Stimulated activated CD8-positive, alpha-beta memory T cell treated with anti-CD3 and anti-CD28 coated beads, Interleukin-7, amount 100 ng/mL, for 1 hour (primary cell): ENCODE measurements at places on chromosomes 2 and 18.

DNA sequence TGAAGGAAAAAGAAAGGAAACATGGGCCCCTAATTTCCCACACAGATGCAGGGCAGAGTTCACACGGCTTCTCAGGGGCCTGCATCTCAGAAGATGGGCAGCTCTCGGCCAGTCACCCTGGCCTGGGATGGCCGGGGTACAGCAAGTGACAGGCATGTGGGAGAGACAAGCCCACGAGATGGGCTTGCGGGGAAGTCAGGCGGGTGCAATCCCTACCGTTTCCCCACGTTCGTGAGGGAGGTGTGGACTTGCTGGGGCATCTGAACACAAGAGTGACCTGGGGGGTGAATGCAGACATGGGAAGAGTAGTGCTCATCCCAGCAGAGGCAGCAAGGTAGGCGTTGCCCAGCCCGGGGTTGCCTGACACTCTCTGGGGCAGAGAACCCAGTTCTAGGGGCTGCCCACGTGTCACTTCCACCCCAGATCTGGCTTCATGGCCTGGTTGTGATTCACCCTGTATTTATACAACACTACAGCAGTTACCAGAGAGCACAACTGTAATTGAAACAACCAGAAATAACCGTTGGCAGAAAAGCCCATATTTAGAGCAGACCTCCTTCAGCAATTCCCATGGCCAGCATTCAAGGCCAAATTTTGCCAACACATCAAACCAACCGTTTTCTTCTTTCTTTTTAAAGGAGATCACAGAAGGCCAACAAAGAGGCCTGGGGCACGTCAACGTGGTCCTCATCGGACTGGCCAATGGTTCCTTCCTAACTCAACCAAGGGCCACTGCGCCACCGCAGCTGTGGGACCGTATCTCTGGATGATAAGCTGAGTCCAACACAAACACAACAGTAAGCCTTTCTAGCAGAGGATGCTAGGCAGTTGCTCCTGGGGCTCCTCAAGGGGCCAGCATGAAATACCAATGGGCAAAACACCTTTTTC, 58.4 kb downstream of the PARD6G start:
- no peak for DNase-seq

DNA sequence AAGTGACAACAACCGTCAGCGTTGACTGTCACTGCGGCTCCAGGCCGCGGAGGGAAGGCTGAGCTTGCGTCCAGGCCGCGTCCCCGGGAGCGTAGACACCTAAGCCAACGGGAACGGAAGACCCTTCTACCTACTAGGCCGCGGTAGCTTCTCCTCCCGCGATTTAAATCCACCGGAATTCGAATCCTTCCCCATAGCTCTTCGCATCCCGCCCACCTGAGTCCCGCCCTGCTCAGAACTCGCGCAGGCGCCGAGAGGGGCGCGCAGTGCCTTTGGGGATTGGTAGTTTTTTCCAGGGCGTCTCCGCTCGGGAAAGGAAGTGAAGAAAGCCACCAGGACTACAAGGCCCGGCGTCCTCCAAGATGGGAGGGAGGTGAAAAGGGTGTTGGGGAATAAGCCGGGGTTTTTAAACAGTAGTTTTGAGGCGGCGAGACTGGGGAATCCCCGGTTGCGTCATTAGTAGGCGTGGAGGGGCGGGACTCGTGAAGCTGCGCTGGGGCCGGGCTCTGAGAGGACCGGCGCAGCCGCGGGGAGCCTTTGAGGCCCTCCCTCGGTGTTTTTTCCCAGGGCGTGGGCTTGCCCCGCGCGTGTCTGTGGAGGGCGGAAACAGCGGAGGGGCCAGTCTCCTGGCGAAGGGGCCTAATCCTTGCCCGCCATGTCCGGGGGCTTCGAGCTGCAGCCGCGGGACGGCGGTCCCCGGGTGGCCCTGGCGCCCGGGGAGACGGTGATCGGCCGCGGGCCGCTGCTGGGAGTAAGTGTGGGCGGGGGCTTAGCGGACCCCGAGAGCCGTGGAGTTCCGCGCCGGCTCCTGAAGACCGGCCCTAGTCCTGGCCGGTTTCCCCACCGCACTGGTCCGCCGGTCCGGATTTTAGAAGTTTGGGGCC, at the start of the genes APLF and FBXO48:
APLF (plus strand) TSS at position 509 of the 884 bp plus-strand sequence; CDS start at position 656, 147 bp downstream.
FBXO48 (minus strand) TSS at position 218 of the 884 bp plus-strand sequence. CDS start 2,149 bp downstream, outside the sequence.
- peak; percentile 96 for DNase-seq

- no peak for DNase-seq
These were observed 133.3 kb downstream of the GFPT1 start for GRCh38 chr2:69253611-69254301.

- DNase-seq = no peak
These were observed 77.3 kb upstream of the ATG16L1 start for GRCh38 chr2:233174137-233174536.

DNA sequence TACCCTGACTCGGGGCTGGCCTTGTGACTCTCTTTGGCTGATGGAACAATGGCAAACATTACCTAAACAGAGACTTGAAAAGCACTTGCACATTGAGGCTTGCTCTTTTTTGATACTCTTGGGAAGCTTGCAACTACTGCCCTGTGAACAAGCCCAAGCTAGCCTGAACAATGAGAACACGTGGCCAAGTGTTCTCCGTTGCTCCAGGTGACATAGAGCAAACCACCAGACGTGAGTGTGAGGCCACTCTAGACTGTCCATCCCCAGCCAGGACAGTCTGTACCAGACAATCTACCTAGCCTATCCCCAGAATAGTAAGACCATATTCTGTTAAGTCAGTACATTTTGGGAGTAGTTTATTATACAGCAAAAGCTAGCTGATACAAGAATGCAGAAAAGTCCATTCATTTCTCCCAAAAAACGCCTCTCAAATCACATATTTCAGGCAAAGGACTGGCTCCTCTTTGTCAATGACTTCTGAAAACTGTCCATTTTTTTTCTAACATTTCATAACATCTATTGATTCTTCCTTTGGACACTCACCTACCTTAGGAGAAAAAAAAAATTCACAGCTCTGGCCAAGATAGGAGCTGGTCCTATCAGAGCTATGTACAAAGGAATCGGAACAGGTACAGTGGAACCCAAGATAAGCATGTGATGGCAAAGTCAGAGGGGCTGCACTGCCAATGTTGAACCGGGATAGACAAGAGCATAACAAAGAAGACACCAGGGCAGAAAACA, 142.1 kb upstream of the PKDCC start:
- no peak for DNase-seq

- no peak for DNase-seq
These were observed 6.0 kb upstream of the UGT1A5 start for GRCh38 chr2:233706720-233707119.

GRCh38 chr2:54054271-54054670, 61.1 kb upstream of the ACYP2 start:
- no peak for DNase-seq

- DNase-seq = no peak
These were observed 119.9 kb upstream of the THUMPD2 start for GRCh38 chr2:39898934-39899333.

DNA sequence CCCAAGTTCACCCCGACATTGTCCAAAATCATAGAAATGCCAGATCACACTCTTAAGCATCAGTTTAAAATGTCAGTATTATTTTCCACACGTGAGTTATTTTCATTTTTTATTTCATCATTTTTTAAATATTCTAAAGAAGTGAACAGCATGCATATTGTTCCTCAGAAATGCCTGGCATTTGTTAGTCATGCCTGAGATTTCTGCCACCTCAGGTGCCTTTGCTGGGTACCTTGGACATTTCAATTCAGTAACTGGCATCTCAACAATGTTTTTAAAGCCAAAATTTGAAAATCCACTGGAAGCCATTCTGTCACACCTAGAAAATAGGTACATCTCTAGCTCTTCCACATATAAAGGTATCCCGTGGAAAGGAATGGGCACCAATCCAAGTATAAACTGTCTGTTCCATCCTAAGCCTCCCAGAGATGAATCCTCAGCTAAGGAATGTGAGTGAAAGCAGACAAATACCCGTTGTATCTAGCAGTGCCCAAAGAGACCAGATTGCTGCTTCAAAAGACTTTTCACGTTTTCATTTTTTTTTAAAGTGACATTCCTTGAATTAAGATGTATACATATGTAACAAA, 159.8 kb downstream of the ZNF385B start:
- DNase-seq = no peak

- no peak for DNase-seq
These were observed 392.5 kb upstream of the SALL3 start for GRCh38 chr18:78587096-78587495.

- no peak for DNase-seq
These were observed 270.8 kb downstream of the ZEB2 start for GRCh38 chr2:144249035-144249637.

DNA sequence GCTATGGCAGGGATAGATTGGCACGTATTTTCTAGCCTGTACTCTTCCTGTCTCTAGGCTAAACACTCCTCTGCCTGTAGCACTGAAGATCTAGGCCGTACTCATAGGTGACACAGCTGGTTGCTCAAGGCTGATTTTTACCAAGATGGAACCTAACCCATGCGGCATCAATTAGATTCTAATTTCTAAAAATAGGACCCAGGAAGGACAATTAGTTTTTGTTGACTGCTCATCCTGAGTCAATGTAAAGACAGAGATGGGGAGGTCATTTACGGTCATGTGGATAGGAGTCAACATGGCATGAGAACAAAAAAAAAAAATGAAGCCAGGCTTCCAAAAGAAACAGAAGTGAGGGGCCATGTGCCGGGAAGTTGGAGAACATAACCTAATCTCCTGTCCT, 360.7 kb upstream of the ETAA1 start:
- no peak for DNase-seq

GRCh38 chr2:219344751-219345430, 12.3 kb upstream of the RESP18 start:
- DNase-seq = no peak

DNA sequence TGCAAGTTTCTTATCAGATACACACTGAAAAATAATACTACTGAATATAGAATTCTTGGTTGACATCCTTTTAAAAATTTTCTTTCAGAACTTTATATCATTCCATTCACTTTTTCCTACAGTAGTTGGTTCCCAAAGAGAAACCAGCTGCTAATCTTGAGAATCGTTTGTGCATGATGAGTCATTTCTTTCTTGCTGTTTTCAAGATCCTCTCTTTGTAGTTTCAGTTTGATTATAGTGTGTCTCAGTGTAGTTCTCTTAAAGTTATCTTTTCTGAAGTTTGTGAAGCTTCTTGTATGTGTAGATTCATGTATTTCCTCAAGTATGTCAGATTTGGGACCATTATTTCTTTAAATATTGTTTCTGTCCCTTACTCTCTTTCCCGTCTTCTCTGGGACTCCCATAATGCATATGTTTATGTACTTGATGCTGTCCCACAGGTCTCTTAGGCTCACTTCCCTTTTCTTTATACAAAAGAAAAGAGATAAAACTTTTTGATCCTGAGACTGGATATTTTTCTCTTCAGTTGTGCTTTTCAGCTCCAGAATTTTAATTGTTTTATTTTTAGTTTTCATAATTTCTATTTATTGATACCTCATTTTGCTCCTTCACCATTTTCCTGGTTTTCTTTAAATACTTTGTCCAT, 801.0 kb downstream of the TDRD15 start:
- no peak for DNase-seq

DNA sequence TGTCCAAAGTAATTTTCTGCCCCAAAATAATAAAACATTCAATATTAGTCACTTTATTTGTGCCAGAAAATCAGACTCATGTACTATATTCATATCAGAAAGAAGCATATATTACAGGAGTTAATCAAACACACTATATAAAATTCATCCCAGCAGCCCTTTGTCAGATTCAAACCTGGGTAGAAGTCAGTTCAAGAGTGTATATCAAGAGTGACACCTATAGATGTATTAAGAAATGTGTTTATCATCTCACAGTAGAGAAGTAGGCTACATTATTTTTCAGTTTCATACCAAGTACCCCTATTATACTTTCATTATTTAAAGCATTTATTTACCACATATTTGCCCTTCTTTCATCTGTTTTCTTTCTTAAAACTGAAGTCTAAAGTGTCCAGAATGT, 193.2 kb upstream of the DDX18 start:
- DNase-seq = no peak

DNA sequence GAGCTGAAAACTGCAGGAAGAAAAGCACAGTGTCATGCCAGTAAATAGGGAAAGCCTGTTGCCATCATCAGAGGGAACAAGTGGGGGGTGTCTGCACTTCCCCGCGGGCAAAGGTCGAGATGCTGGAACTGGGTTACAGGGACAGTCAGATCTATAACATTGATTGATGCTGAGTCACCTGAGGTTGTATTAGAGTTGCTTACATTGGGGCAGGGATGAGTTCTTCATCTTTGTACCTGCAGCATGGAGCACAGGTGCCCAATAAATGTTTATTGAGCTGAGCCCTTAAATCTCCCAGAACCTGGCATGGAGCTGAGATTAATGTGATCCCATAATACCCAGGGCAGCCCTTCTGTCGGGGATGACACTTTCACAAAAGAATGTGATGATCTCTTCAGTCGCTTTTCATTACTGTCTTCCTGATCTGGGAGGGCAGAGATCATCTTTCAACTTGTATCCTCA, 5.9 kb upstream of the RNF152 start:
- no peak for DNase-seq

DNA sequence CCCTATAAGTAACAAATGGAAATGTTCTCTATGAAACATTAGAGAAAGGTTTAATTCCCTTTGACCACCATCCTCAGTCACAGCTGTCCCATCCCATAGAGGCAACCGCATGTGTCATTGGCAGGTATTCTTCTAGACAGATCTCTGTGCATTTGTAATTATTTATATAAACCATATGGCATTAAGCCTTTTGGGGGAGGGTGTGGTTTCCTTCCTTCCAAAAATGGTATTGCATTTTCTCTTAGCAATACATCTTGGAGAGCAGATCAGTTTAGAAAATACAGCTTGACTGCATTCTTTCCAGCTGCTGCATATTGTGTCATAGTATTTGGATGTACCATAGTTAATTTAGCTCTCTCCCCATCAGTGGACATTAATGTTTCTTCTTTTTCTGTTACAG, 57.7 kb downstream of the LCLAT1 start:
- DNase-seq = no peak

DNA sequence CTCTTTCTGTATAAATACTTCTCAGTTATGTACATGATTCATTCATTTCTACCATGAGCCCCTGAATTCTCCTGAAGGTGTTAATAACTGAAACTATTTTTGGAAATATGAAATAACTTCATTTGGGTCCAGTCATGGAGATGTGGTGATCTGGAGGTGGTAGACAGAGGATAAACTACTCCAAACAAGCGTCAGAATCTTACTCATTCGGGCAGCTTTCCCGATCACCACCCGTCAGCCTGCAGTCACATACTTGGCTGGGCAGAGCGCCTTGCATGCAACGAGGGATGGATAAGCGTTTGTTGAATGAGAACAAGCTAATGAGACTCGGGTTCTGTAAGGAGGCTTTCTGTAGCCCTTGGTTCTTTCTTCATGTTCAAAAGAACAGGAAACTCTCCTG, 222.7 kb downstream of the CD226 start:
- DNase-seq = no peak
